Sigmoid colon (tissue), 7 donors: ENCODE measurements at places on chromosomes 7 and 10. TPM values are rescaled to one million over a fixed set of nuclear protein-coding genes. Genes with fewer than 3 reads are reported as not detected.

The HOXA2 gene
- 3.0 TPM for total RNA-seq

The FGFBP3 gene
- not detected for total RNA-seq

The TMEM196 gene
- total RNA-seq: 0.16 TPM

The RASA4B gene
- 39.1 TPM for total RNA-seq

The ZNF425 gene
- total RNA-seq: 4.9 TPM

The NKX1-2 gene
- not detected for total RNA-seq

The REPIN1 gene
- 56.5 TPM for total RNA-seq
